AG10803 (cell line): ENCODE measurements at places on chromosomes 16 and 17.

DNA sequence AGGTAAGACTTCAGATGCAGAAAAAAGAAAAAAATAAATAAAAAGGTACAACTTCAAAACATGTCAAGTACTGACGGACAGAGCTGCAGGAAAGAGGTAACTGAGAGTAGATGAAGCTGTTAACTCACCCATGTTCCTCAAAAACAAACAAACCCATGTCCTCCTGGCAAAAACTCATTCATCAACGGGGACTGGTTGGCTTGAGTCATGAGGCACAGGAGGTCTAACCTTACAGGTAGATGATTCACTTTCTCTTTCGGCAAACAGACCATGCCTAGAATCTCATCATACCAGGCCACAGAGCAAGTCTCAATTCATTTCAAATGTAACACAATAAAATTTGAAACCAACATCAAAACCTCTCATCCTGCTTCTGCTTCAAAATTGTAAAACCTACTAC lies 12.3 kb upstream of the FASN start:
- DNase-seq = no peak

GRCh38 chr17:36978810-36979564 lies 30.2 kb downstream of the AATF start:
- DNase-seq = peak; percentile 33

DNA sequence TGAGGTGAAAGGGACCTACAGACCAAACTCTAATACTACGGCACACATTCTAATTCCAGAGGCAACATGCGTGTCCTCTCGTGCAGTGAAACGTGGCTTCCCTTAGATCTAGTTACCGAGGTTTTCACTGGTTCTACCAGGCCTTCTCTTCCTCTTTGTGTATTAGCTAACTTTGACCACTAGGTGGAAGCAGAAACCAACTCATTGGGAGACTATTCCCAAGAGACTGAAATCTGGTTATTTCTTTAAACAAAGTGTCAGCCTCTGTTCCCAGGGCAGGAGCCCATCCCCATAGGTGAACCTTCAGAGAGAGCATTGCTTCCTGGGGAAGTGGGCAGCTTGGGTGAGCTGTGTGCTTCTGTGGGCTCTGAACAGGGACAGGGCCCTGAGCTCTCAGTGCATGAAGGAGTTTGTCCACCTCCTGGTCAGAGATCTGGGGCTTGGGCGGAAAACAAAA lies 19.7 kb upstream of the RCVRN start:
- peak; percentile 64 for DNase-seq

DNA sequence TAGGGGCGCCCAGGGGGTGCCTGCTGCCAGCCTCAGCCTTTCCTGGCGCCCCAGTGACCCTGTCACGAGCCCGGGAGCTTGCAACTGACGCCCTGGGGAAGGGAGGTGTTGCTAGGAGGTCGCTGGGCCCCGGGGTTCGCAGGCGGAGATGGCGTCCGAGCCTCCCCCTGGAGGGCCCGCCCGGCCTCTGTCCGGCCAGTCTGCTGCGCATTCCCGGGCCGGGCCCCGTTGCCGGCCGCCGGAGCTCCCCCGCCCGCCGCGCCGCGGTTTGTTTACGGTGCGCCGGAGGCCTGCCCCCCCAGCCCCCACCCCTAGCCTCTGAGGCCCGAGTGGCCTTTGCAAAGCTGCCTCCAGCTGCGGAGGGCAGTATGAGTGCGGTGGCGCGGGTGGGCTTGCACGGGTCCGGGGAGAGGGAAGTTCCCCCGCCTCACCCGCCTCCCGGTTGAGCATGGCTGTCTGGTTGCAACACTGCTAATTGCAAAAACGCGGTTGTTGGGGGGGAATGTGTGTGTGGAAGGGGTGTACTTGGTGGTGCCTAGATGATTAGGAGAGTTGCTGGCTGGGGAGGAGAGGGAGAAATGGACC lies 514 bp downstream of the THRA start:
- DNase-seq = peak; percentile 37

- DNase-seq = no peak
Observed at GRCh38 chr17:45920083-45920482, 25.7 kb downstream of the MAPT start.

GRCh38 chr17:31511580-31511979 lies 120.1 kb downstream of the RAB11FIP4 start:
- DNase-seq = no peak

DNA sequence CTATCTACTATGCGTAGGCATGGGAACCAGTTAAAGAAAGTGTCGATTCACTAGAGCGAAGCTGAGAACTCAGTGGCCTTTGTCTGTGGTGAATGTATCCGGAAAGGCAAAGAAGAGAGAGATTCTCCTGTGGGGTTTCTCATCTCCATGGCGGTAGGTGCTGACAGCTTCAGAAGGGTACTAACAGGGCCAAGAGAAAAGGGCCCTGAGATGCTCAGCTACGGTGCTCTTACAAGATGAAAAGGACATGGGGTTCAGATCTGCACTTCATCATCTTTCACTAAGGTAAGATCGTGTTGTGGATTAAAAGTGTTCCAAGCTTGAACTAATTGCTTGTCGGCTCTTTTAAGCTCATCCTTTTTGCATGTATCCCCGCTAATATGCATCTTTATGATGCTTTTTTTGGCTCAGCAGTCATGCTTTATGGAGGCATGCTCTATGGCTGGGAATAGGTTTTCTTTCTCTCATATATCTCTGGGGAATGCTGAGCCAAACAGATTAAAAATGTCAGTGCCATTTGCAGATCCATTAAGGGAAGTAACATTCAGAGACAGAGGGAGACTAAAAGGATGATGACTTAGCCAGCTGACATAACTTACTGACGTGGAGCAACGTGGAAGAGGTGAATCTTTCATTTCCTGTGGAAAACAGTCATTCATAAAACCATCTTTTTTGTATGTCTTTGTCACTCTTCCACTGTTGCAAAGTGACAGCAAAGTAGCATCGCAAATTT lies 29.9 kb downstream of the KCNJ16 start:
- no peak for DNase-seq

- peak; percentile 6 for DNase-seq
Observed at GRCh38 chr16:65373097-65373496, 251.2 kb upstream of the CDH11 start.

- no peak for DNase-seq
Observed at GRCh38 chr16:4301177-4301576, 14.7 kb upstream of the GLIS2 start.

DNA sequence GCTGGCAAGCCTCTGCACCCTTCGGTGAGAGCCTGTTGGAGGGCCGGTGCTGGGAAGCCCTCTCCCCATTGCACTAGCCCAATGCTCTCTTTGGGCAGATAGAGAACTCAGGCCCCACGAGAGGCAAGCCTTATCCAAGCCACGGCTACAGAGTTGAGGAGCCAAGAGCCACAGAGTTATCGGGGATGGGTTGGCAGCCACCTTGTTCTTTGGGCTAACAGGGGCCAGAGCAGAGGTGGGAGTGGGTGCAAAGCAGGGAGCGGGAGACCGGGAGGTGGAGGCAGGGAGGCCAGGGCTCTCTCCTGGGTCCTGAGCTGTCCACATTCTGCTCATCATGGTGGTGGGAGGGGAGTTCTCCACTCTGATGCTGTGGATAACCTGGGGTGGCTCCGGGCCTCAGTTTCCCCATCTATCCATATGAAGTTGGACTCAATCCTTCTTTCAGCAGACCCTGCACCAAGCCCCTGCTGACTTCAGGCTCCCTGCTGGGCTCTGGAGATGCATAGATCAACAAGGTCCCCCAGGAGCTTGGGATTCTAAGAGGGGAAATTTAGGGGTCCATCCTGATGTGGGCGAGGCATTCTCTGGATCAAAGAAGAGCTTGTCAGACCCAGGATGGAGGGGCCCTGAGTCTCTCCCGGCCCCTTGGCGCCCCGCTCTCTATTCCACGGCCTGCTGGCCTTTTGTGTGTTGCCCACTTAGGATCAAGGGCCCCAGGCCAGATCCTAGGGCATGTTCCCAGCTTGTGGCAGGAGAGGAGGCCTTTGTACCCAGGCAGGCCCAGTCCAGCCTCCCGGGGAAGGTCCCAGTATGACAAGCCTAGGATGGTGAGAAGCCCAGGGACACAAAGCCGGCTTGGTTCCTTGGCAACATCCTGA lies 557 bp upstream of the CX3CL1 start:
- no peak for DNase-seq

DNA sequence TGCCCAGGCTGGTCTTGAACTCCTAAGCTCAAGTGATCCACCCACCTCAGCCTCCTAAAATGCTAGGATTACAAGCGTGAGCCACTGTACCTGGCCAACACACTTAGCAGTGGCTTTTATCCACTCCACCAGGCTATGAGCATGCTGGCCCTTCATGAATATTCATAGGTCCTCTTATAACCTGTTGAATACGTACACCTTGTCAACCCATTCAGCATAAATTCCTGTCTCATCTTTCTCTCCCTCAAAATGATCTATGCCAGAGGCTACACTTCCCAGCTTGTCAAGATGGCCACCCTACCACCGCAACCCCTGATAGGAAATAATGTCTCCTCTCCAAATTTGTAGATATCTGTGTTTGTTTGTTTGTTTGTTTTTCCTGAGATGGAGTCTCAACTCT lies 11.0 kb upstream of the ZG16 start:
- DNase-seq = no peak

DNA sequence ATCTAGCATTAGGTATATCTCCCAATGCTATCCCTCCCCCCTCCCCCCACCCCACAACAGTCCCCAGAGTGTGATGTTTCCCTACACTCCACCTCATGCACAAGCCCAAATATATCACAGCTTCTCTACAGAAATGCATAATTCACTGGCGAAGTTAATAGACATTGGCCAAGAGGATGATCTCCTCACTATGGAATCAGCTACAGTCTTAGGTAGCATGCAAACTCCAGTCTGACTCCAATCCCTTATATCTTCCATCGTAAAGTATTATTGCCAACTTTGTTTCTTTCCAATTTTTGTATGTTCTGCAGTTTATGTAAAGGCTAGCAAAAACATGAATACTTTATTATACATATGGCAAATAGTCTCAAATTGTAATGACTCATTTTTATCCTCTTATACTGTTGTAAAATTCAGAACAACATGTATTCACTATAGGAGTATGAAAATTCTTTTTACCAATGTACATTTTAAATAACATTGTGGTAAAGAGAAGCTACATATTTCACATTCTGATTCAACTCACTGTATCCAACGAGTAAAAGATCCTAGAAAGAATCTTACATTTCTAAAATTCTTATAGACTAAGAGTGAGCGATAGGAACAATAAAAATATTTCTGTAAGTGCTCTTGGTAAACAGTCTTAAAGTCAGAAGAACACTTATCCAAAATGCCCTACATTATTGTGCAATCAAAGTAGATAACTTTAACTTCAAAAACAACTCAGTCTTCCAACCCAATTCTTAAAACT lies 871 bp downstream of the ABCA8 start:
- DNase-seq = peak; percentile 38

DNA sequence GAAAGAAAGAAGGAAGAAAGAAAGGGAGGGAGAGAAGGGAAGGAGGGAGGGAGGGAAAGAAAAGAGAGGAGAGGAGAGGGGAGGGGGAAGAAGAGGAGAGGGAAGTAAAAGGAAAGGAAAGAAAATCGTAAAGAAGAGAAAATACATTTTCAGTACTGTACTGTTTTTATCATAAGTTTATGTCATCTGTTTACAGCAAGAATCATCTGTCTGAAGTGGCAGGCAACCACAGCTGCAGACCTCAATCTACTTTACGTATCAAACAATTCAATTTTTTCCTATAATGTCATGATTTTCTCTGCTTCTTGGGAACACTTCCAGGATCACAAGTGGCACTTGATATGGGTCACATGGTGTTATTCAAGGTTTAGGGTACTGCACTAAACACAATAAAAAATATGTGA lies 58.3 kb downstream of the USP32 start:
- DNase-seq = no peak

DNA sequence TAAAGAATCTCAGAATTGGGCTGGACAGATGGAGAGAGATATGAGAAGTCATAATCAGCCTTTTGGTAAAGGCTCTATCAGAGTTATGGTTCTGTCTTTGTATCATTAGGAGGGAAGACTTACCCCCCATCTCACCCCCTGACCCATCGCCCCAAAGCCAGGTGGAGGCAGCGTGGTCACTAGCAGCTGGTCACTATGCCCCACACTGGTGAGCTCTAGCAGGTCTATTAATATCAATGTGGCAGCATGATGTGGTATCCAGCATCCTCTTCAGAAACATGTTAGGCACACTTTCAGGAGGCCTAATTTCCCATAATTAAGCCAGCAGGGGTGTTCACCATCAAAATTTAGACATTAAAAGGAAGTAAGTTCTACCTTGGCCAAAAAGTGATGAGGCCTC lies 183.8 kb upstream of the COX10 start:
- DNase-seq = no peak

GRCh38 chr17:11176549-11176948 lies 64.5 kb upstream of the SHISA6 start:
- no peak for DNase-seq

DNA sequence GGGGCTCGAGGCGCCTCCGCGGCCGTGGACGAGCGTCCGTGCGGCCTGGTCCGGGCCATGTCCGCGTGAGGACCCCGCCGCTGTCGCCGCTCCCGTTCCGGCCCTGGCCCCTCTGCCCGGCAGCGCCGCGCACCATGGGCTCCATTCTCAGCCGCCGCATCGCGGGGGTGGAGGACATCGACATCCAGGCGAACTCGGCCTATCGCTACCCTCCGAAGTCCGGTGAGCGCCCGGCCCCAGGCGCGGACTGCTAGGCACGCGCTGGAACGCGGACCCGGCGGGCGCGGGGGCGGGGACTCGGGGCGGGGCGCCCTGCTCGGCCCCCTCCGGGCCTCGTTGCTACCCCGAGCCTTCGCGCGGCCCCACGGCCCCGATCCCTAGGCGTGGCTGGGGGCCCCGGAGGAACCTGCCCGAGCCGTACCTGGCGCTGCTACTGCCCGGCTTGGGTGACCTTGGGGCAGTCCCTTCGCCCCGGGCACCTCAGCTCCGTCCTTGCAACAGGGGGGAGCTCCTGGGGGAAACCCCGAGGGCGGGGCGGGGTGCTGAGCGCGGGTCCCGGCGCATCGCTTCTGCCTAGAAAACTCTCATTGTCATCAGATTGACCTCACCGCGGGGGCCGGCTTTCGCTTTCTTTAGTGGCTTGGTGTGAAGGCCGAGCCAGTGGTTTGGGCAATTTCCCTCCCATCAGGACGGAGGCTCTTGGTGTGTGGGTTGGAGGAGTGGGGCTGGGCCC lies 367 bp downstream of the MGRN1 start:
- DNase-seq = peak; percentile 72

GRCh38 chr16:77212741-77213541 lies 13.7 kb downstream of the SYCE1L start:
- DNase-seq = no peak

DNA sequence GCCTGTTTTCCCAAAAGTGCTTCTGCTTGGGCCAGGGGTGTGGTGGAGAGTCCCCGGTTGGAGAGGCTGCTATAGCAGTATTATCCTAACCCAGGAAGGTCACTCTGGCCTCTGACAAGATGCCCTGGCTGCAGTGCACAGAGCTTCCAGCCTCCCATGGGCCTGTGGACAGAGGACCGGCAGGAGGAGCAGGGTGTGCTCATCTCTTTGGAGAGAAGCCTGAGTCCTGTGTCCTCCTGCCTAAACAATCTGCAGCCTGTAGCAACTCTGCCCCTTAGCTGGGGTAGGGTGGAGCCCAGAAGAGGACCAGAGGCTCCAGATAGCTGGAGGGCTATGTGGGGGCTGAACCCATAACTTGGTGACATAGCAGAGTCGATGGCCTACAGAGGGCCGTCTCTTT lies 78.0 kb downstream of the MPRIP start:
- DNase-seq = no peak

- DNase-seq = no peak
Observed at GRCh38 chr16:5500526-5500925, 402.9 kb upstream of the EEF2KMT start.

- no peak for DNase-seq
Observed at GRCh38 chr16:30482366-30482765, 9.8 kb downstream of the ITGAL start.
